ENCODE measurements at places on chromosomes 3 and 15. TPM values are rescaled to one million over a fixed set of nuclear protein-coding genes. Genes with fewer than 3 reads are reported as not detected.
A peak's percentile ranks its signal among the peaks of the same experiment; 100 is the strongest.

DNA sequence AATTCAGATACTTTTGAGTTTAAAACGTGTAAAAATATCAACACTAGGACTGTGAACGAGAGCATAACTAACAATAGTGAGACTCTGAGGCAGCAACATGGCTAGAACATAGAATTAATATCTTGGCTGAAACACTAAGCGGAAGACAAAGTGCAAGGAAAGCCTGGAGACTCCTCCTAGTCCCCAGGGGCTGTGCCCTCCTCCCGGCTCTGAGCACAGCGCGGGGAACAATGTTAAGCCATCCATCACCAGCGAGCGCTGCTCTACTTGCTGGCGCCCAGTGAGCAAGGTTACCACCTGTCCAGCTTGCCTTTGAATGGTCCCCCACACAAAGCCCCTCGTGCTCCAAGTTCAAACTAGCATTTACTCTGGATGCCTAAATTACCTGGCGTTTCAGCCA is 436.9 kb downstream of the FOXP1 start:
- no peak for DNase-seq

Gene PIERCE2
- 3.1 TPM for total RNA-seq

GRCh38 chr3:72582211-72582878 is 265.9 kb downstream of the SHQ1 start:
- DNase-seq = peak; percentile 13

DNA sequence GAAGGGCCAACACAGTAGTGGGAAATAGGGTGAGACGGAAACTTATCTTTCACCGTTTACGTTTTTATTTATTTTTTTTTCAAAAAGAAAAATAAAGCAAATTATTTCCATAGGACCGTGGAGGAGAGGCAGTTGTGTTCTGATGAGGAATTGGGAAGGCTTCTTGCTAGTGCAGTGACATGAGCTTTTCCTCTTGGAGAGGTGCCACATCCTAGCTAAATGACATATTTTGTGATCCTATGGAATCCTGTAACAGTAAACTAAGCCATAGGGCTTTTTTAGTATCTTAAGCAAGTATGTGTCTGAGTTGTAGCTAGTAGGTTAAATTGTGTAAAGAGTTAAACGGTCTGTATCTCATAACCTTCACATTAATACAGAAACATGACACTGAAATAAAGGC is 609.9 kb downstream of the RBMS3 start:
- no peak for DNase-seq

GRCh38 chr3:6716420-6716819 is 144.5 kb upstream of the GRM7 start:
- peak; percentile 35 for DNase-seq

Gene GABRB3
- total RNA-seq = 6.5 TPM

Gene PLCH1
- total RNA-seq = not detected

Gene UACA
- not detected for total RNA-seq

Gene RFT1
- total RNA-seq = 34.7 TPM

Gene INO80
- total RNA-seq = 35.1 TPM

GRCh38 chr15:31341071-31341470 is 14.4 kb downstream of the KLF13 start:
- no peak for DNase-seq

Gene WDR72
- not detected for total RNA-seq

- DNase-seq = no peak
Measured at GRCh38 chr3:23258110-23258509, 55.0 kb downstream of the UBE2E2 start.

GRCh38 chr3:53794597-53794996 is 51.6 kb downstream of the CHDH start:
- no peak for DNase-seq

Gene AADACL2
- not detected for total RNA-seq

- DNase-seq = no peak
Measured at GRCh38 chr15:56617628-56618027, 115.7 kb downstream of the ZNF280D start.

GRCh38 chr3:177615015-177615414 is 417.7 kb upstream of the TBL1XR1 start:
- no peak for DNase-seq

- no peak for DNase-seq
Measured at GRCh38 chr3:49339581-49339940, 292 bp downstream of the USP4 start.

DNA sequence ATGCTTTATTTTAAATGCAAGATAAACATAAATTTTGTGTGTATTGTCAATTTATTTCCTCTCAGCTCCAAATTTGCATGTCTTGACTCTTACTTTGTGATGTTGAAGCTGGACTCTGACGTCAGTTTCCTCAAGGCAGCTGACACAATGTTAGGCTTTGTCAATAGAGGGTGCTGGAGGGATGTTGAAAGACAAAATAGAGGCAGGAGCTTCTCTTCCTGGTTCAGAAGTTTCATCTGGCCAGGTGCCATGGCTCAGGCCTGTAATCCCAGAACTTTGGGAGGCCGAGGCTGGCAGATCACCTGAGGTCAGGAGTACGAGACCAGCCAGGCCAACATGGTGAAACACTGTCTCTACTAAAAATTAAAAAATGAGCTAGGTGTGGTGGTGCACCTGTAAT is 408.6 kb downstream of the GBE1 start:
- no peak for DNase-seq

Gene PLCB2
- 9.2 TPM for total RNA-seq

DNA sequence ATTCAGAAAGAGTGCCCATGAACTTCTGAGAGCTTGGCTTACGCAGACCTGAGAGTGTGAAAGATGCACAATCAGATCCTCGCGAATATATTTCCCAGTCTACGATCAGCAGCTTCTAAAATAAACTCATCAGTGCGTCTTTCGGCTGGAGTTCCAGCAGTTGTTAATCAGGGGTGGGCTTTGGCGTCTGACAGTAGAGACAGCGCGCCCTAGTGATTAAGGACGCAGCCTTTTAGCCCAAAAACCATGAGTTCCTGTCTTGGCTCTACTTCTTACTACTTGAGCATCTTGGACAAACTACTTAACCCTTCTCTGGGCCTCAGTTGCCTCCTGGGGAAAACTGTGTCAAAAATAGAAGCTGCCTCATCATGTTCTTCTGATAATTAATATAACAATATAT is 15.8 kb upstream of the ARRDC4 start:
- no peak for DNase-seq

DNA sequence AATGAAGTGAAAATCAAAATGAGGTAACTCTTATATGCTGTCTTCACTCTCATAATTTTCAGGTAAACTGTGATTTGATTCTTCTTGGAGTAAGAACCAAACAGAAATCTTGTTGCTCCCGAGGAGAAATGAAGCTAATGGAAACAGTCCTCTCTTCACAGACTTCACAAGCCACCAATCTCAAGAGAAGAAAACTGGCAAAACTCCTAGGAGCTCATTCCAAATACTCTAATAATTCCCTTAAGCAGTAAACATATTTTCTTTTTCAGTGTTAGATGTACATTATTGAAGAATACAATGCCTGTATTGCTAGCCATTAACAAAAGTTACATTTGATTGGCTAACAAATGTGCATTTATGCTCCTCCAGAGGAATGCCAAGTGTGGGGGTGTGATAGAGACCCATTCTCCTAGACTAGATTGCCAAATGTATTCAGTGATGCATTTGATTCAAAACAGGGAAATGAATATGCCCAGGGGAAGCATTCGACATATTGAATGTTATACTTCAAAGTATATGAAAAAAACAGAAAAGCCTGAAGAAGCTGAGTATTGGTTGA is 11.8 kb upstream of the RIOX2 start:
- DNase-seq = no peak

GRCh38 chr15:77371850-77372563 is 47.9 kb downstream of the PEAK1 start:
- DNase-seq = no peak

- no peak for DNase-seq
Measured at GRCh38 chr3:182005701-182006100, 294.0 kb downstream of the SOX2 start.

Gene ITIH1
- total RNA-seq = not detected

- DNase-seq = peak; percentile 16
Measured at GRCh38 chr3:152539191-152539764, 270.5 kb downstream of the MBNL1 start.

Gene KLHL40
- total RNA-seq = not detected

Gene SCG3
- total RNA-seq = not detected

GRCh38 chr15:96182736-96183513 is 147.6 kb upstream of the NR2F2 start:
- DNase-seq = no peak

- DNase-seq = no peak
Measured at GRCh38 chr3:139318431-139318816, 25.4 kb upstream of the MRPS22 start.

GRCh38 chr3:187920913-187921312 is 175.6 kb upstream of the BCL6 start:
- no peak for DNase-seq

DNA sequence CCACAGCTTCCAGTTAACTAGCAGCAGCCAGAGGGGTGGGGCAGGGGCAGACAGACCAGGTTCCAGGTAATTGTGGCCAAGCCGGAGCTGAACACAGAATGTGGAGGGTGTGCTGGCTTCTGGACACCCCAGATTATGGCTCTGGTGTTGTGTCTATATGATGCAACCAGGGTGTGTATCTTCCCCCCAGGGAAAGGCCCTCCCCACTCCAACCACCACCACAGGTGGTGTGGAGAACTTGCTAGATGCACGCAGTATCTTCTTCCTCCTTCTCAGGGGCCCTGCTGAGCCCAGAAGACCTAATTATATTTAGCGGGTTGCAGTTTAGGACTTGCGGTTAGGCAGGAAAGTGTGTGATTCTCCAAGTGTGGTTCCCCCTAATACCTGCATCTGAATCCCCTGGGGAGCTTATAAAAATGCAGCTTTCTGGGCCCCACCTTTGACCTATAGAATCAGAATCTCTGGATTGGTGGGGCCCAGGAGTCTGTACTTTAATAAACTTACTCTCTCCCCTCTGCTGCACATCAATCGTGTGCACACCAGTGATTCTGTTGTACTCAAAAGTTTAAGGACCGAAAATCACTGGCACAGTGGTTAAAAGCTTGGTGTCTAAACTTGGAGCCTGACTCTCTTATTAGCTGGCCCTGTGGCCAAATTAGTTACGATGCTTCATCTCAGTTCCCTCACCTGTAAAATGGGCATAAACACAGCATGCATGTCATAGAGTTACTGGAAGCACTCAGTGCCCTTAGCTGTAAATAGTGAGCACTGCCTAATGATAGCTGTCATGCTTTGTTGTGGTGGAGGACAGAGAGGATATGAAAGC is 379.1 kb upstream of the PROK2 start:
- DNase-seq = peak; percentile 99

Gene SCAMP2
- 55.2 TPM for total RNA-seq

Gene SMAD6
- 14.6 TPM for total RNA-seq

GRCh38 chr15:37101980-37102304 is 1.6 kb upstream of the MEIS2 start:
- no peak for DNase-seq

DNA sequence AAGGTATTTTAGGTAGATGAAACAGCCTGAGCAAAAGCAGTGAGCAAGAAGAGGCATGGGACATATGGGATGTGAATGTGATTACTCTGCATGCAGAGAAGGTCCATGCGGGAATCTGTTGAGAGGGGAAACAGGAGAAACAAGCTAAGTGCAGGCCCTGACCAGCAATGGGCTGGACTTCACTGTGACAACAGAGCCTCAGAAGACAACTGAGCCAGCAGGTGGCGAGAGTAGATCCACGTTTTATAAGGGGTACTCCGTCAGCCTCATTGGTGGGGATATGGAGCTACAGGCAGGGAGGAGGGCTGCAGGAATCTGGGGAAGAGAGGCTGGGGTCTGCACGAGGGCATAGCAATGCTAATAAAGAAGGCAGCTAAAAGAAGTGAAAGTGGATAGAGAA is 405.9 kb upstream of the LMCD1 start:
- no peak for DNase-seq

Gene P2RY1
- total RNA-seq = not detected

GRCh38 chr3:9422712-9423424 is 25.5 kb downstream of the SETD5 start:
- DNase-seq = no peak

DNA sequence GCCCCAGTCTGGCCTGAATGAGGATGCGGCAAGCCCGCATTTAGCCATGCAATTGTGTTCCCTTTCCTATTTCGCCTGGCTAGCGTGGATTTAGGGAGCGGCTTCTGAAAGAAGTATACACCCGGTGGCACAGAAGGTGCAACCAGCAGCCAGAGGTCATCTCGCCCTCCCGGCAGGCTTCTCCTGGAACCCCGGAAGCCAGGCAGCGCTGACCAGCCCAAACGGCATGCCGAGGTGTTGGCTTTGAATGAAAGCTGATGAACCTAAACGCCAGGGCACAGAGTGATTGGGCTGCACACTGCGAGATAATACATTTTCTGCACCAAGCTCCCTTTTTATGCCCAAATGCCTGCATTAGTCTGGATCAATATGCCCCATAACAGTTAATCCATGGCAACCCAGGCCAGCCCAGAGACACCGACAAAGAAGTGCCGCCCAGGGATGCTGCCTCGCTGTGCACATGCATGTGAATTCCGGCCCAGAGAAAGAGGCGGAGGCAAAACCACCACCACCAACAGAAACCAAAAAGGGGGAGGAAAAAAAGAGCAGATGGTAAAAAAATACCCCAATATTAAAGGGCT is 1.4 kb downstream of the SRGAP3 start:
- DNase-seq = no peak

- no peak for DNase-seq
Measured at GRCh38 chr3:196193736-196194541, 17.3 kb downstream of the ZDHHC19 start.

GRCh38 chr3:94356581-94356980 is 293.7 kb downstream of the NSUN3 start:
- no peak for DNase-seq
